Central memory CD4-positive, alpha-beta T cell (primary cell): ENCODE measurements at places on chromosomes 6 and 20.

- no peak for DNase-seq
Measured at GRCh38 chr20:15179381-15179780, 842.0 kb upstream of the FLRT3 start.

- DNase-seq: no peak
Measured at GRCh38 chr6:94733066-94733465, 844.3 kb upstream of the MANEA start.

GRCh38 chr6:146041282-146041681, 12.4 kb downstream of the GRM1 start:
- DNase-seq: no peak

GRCh38 chr6:88808381-88808780, 155.0 kb downstream of the RNGTT start:
- DNase-seq: no peak

GRCh38 chr6:3517350-3517749, 60.5 kb upstream of the SLC22A23 start:
- no peak for DNase-seq

DNA sequence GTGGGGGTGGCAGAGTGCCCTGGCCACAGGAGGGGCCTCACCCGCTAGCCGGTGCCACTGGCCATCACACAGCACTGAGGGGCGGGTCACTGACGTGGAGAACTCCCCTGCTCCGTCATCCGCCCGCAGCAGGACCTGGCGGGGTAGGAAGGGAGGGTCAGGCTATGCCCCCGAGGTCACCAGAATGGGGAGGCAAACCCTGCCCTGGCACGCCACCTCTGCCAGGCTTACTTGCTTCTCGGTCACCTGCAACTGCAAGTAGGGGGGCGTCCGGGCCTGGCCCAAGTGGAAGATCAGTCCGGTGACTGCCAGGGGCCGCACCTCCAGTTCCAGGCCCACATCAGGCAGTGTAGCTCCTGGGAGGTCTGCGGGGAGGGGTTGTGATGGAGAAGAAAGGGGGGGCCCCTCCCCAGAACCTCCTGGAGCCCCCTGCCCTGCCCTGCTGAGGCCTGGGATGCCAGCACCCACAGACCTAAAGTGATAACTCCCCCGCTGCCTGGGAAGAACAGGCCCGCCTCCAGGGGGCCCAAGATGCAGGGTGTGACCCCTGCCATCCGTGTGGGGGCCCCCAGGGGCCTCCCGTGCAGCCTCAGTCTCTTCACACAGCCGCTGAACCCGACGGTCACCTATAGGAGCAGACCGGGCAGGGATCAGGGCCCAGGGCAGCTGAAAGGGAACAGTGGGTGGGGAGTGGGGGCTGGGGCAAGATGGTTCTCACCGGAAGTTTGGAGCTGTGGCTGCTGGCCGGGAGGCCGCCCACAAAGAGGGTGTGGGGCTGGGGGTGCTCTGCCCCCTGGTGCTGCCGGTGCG, 7.4 kb downstream of the ADRM1 start:
- no peak for DNase-seq

- DNase-seq: no peak
Measured at GRCh38 chr6:84521511-84521910, 242.9 kb downstream of the TBX18 start.

- no peak for DNase-seq
Measured at GRCh38 chr6:21142741-21143140, 450.8 kb upstream of the SOX4 start.

DNA sequence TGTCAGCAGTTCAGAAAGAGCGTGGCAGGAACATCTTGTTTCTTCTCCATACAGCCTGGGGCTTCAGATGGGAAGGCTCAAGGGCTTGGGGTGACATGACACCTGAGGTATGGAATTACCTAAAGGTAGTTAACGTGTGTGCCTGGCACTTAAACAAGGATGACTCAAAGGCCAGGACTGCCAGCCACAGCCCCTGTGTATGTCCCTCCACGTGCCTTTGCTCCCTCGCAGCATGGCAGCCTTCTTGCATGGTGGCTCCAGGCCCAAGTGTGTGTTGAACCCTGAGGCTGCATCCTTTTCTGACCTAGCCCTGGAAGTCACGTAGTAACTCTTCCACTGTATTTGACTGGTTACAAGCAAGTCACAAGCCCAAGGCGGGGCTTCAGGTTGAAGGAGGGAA, 33.6 kb upstream of the MYL9 start:
- DNase-seq: no peak

- no peak for DNase-seq
Measured at GRCh38 chr6:167648501-167649278, 178.0 kb upstream of the AFDN start.

DNA sequence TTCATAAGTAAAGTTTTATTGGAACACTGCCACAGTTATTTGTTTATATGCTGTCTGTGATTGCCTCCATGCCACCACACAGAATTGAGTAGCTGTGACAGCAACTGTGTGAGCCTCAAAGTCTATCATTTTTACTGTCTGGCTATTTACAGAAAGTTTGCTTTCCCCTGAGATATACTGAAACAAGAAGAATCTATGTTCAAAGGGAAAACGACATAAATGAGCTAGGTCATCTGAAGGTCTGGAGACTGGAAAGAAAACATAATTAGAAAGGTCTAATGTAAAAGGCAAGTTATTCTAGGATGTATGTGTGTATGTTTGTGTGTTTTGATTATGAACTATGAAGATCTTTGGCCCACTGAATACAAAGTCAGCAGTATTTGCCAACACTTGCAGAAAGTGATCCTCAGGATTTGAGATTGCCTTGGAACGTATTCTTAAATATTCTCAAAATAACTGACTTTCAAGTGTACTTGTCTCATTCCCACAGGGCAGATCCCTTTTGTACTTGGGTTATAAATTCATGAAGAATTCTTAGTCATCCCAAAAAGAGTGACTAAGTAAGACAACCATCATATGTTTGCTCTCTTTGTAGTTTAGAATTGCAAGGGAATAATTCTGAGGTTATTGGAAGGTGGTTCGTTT, 677.7 kb downstream of the DOK5 start:
- DNase-seq: no peak

DNA sequence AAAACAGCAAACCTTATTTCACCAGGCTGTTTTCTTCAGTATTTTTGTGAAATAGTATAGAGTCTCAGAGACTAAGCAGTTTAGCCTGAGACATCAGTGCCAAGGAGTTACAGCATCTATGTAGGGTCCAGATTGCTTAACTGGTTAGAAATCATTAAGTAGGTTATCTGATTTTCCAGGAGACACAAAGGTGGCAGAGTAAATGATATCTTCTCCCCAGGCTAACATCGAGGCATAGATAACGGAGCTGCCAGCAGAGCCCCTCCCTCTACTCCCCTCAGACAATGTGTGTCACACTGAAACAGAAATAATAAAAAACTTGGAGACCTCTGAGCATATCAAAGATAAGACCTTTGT, 473.0 kb upstream of the CITED2 start:
- DNase-seq: no peak

GRCh38 chr6:151702851-151703658, 104.4 kb upstream of the ESR1 start:
- no peak for DNase-seq

- no peak for DNase-seq
Measured at GRCh38 chr6:116631379-116631990, 15.2 kb downstream of the RSPH4A start.

- no peak for DNase-seq
Measured at GRCh38 chr20:35087791-35088190, 4.8 kb downstream of the TRPC4AP start.

DNA sequence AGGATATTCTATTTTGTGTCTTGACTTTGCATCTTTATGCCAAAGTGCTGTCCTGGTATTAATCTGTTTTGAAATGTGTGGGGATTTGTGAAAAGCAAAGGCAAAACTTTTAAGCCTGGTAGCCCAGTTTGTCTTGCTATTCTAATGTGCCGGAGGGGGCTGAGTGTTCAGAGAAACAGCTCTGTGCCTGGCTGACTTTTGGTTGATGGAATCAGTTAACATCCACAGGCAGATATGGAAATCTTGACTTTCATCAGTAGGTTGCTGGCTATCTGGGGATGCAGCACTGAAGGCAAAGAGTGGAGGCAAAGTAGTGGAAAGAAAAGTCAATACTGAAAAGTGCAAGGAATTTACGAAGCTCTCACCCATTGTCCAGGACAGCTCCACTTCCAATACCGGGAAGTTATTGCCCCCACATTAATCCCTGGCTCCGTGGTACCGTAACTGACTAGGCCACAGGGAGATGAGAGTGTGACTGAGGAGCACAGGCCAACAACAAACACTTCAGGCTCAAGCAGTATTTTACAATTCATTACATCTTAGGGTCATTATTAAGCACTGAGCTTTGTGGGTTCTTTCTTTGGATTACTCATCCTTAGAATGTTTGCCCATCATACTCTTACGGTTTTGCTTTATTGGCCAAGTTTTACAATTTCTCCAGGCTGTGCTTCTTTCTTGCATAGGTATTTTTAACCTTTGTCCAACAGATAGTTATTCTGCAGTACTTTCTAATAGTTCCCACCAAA, 164.6 kb downstream of the MTFR2 start:
- no peak for DNase-seq

DNA sequence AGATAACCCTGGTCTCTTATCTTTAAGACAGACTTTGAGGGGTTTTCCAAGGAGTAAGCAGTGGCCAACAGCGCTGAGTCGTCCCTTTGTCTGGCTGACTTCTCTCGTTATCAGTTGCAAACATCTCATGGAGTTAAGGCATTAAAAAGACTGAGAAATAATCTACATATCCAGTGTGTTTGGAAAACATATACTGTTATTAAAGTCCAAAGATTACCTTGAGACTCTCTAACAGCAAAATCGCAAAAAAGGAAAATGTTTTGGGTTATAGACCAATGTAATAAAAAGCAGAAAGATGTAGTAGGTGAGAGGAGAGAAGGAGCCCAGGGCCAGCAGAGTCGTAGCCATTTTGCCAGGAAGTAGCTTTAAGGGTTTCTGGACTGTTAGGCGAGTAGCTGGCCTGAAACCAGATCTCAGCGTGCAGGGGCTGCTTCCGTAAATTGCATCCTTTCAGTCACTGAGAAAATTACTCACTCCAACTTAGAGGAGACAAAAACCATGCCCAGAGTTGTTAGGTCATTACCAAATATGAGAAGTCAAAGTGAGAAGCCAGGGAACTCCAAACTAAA, 24.6 kb downstream of the MYLK4 start:
- DNase-seq: no peak

GRCh38 chr6:152300517-152300916, 336.6 kb downstream of the SYNE1 start:
- no peak for DNase-seq

GRCh38 chr6:81145506-81145905, 607.0 kb downstream of the TENT5A start:
- no peak for DNase-seq

GRCh38 chr6:18410412-18410811, 23.3 kb downstream of the RNF144B start:
- no peak for DNase-seq
